Liver (tissue), 10 donors: ENCODE measurements at places on chromosomes 3 and 15.

DNA sequence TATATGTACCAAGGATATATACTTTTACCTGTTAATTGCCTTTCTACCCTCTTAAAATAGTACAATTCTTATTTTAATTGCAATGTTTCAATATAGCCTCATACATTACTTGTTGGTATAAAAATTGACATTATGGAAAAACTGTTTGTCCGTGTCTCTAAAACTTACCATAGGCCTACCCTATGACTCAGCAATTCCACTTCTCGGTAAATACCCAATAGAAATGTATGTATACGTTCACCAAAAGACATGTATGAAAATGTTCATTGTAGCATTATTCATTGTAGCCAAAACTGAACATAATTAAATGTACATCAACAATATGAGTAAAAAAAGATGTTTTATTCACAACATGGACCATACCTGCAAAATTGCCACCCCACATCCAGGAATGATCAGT, 679.2 kb upstream of the UBE2E2 start:
- no peak for DNase-seq

DNA sequence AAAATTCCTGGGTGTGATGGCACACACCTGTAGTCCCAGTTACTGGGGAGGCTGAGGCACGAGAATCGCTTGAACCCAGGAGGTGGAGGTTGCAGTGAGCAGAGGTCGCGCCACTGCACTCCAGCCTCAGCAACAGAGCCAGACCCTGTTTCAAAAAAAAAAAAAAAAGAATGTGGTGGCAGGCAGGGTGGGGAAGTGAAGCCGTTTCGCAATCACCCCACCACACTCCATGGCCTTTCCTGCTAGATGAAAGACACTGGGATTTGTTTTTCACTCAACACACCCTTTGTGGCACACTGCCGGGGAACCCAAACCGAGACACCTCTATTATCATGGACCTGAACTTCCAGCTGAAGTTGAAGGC, 172.4 kb upstream of the IQSEC1 start:
- DNase-seq: no peak

DNA sequence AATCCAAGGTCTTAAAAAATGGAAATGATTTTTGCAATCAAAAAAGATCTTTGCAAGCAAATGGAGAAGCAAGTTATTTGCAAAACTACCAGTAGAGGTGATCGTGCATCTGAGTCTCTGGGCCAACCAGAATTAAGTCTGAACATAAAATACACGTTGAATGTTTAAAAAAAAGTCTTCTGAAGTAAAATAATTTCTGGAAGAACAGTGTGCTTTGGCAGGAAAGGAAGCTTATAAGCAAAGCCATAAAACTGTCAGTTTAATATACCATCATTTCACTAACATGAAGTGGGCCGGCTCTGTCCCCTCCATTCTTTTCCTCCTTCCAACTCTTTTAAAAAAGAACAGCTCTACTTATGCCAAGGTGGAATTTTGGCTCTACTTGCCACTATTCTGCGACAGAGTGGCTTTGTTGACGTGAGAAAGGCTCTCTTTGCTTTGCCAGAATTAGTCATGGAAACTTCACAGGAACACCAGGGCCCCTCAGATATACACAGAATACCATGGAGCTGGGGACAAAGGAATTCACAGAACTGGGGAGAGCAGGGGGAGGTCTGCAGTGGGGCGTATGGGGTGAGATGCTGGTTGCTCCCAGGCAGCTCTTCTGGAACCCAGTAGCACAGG, 29.8 kb downstream of the FSTL1 start:
- no peak for DNase-seq

DNA sequence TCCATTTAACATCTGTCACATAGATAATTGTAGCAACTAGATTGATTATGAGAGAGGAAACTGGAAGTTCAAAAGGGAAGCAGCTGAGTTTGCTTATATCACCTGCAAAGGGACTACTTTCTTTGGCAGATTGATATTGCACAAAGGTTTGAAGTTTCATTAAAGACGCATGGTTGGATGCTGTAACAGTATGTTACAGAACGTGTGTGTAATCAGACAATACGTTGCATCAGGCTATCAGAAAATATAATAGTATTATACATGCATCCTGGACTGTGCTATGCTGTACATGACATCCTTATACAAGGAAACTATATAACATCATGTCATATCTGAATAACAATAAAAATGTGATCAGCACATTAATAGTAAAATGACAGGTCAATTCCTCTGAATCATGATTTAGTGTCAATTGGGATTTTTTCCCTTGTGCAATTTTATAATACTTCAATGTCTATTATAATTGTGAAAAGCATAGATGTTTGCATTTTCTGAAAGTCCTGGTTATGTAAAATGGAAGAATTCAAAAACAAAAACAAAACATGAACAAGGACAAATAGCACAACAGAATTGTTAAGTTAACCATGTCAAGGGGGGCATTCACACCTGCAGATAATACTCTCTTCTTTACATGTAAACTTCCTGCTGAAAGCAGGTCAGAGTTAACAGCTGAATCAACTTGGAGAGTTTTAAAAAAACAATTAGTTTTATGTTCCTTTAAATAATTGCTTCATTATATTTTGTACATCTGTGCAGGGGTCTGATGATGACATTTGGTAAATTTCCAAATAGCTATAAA, 283.2 kb upstream of the KCNH8 start:
- no peak for DNase-seq

- DNase-seq: no peak
Measured at GRCh38 chr3:13538520-13539291, 10.2 kb upstream of the FBLN2 start.

DNA sequence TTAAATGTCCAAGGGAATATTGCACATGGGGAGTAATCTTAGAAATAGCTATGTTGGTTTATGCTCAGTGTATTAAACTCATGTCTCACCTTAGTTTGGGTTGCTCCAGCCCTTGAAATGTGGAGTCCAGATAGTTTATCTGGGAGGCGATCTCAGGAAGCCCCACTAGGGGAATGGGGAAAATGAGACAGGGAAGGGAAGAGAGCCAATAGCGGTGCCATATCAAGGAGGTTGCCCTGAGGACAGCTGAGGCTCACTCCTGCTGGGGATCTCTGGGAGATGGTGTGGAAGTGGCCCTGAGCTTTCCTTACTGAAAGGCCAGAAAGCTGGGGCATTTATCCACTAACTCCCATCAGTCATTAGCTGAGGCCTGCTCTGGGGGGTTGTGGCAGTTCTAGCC, 43.3 kb upstream of the POLR2M start:
- no peak for DNase-seq

DNA sequence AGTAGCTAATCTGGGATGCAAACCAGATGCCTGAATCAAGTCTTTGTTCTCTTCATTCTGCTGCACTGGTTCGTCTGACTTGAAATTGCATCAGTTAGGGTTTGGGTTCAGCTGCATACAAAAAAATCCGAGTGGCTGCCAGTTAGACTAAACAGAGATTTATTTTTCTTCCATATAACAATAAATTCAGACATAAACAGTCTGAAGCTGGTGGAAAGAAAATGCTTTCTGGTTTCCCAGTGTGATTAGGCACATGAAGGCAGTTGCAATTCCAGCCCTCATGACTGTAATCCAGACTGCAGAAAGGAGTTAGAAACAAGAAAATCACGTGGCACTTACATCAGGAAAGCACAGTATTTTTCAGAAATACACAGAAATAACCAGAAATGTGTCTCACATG, 930.7 kb downstream of the MCTP2 start:
- no peak for DNase-seq

DNA sequence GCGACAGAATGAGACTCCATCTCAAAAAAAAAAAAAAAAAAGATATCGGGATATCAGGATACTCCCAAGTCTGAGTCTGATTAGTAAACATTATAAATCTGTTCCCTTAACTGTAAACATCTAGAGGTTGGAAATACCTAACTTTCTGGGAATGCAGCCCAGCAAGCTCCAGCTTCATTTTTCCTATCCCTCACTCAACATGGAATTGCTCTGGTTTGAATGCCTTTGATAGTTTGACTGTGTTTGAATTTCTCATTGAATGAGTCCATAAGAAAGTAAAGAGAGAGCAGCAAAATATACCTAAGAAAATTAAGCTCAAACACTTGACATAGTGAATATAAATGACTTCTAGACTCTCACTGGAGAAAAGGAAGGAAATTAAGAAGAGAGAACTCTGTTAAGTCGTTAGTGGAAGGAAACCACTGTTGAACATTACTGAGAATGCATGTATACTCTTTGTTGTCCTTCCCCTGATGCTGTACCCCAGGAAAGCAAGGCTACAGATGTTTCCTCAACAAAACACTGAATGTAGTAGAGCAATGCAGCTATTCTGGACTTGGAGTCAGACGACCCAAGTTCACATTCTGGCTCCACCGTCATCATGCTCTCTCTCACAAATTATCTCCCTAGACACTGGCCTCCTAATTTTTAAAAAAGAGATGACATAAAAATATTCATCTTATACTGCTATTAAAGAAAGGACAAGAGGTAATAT, 62.4 kb downstream of the CD200 start:
- DNase-seq: no peak

GRCh38 chr3:158313338-158313927, 203.5 kb downstream of the RSRC1 start:
- DNase-seq: no peak

GRCh38 chr3:120741837-120742197, 499 bp downstream of the RABL3 start:
- no peak for DNase-seq

DNA sequence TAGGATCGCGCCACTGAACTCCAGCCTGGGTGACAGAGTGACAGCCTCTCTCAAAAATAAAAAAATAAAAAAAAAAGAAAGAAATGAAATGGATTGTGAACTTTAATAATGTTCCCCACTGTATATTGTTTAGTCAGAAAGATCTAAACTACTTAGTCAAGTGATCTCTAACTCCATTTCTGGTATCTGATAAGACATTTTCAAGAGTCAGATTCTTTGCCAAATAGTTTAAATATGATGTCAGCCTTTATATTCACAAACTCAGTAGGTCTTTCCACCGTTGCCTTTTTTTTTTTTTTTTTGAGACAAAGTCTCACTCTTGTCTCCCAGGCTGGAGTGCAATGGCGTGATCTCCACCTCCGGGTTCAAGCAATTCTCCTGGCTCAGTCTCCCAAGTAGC, 29.0 kb upstream of the OSBPL11 start:
- DNase-seq: no peak

- no peak for DNase-seq
Measured at GRCh38 chr3:72299823-72300222, 514.9 kb upstream of the PROK2 start.

DNA sequence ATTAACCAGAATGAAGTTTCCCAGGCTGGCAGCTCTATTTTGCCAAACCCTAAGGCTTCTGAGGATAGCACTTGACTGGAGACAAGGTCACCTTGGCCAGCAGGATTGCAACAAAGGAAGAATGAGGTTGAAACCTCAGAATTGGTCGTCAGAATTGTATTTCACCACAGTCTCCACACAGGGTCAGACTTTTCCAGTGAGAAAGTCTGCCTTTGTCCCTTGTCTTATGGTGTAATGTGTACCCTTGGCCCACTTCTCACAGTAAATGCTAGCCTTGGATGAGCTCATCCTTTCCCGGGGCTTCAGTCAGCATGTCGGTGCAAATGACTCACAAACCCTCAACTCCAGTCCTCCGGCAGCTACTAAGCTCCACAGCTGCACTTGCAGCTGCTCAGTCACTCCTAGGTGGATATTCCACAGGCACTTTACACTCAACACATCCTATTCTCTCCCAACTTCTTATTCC, 19.7 kb downstream of the SSR3 start:
- DNase-seq: peak; percentile 40

GRCh38 chr15:38818157-38818790, 253.7 kb upstream of the RASGRP1 start:
- DNase-seq: no peak

DNA sequence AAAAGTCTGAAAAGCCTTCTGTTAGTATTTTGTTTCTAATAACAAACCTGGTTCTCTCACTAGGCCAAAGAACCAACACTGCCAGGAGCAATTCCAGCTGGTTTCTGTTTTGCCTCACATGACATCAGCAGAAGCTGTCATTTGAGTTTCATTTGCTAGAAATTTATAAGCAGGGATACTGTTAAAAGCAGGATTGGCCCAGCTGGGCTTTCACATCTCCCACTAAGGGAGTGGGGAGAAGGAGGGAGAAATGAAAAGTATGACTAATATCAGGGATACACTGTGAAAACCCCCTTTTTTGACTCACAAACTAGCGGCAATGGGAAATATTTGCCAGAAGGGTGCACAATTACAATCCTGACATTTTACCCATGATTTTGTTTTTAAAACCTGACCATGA, 5.3 kb downstream of the CCDC80 start:
- no peak for DNase-seq

DNA sequence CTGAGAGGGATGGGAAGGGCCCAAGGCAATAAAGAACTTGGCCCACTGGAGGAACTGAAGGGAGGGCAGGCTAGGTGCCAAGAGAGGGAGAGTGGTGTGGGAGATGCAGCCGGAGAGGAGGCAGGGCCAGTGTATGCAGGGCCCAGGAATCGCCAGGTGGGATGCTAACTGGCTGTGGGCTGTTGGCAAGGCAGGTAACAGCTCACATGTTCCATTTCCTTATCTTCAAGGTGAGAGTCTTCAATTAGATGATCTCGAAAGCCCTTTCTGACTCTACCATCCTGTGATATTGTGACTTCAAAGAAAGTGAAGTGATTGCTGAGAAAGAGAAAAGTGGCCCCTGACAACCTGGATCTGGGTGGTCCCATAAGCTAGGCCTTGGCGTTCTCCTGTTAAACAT, 49.0 kb downstream of the CASR start:
- no peak for DNase-seq

DNA sequence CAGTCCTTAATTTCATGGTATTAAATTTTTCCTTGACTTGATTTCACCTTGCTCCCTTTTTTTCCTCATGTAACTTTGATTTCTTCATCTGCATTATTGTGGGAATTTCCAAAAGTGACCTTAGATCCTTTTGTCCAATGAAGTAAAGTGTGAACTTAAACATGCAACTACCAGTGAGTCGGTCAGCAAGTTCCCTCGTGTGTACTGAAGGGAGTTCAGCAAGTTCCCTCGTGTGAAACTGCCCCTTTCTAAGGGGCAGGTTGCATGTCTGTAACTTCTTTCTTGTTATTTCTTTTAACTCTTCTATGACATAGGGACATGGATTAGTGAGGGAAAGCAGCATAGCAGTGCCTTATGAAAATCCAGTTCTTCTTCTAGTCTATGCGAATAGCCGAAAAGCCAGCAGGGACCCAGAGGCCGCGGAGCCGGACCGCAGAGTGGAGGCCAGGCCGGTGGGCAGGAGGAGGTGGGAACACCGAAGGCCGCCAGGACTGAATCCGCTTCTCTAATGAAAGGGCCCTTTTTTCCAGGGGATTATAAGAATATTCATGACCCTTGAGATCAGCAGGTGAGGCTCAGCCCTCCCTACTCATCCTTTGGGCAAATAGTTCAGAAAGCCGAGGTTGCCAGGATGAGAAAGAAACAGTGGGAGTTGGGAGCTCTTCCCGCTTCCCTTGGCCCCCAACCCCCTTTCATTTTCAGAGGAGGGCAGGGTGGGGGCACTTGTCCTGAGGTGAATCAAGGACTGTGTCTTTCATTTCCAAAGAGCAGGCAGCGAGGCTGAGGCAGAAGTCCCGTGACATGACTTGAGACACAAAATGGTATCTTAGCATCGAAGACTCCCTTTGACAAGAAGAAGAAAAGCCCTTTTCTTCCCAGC, 117.5 kb downstream of the OPA1 start:
- no peak for DNase-seq
